ENCODE measurements at places on chromosomes 7 and 10.

GRCh38 chr10:30509508-30509907 is 75.5 kb downstream of the MAP3K8 start:
- DNase-seq = no peak

- DNase-seq = no peak
These were observed 643.2 kb downstream of the LRMDA start for GRCh38 chr10:76074659-76075058.

DNA sequence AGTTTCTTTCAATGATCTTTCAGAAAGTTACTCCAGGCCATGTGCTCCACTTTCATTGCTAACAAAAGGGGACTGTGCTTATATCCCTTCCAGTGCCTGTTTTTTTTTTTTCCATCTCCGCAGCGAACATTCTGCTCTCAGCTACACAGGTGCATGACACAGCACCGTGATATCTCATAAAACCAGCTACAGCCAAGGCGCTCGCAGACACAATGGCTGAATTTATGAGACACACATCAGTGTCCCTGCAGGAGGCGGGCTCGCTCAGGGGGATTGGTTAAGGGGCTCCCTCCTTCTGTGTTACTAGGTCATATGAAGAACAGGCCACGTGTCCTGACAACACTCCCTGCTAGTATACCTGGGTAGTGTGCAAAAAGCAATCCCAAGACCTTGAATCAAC is 245.5 kb downstream of the SKAP2 start:
- DNase-seq = no peak

GRCh38 chr7:150363872-150364271 is 4.8 kb upstream of the REPIN1 start:
- DNase-seq = no peak

- no peak for DNase-seq
These were observed 709 bp downstream of the GPAM start for GRCh38 chr10:112182784-112183328.

GRCh38 chr7:18353339-18353738 is 142.2 kb upstream of the HDAC9 start:
- DNase-seq = no peak

DNA sequence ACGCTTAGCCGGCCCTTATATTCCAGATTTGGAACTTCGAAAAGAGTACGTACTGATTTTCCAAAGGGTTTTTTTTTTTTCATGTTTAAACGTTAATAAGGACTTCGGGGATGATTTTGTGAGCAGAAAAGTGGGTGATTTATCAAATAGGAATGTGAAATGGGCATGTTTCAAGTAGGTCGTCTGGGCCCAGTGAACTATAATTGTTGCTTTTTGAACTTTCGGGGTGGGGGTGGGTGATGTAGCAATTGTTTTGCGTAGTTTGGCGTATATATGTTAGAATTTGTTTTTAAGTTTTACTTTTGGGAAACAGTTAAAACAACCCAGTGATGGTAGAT is 299 bp upstream of the PBLD start:
- DNase-seq = peak; percentile 77

DNA sequence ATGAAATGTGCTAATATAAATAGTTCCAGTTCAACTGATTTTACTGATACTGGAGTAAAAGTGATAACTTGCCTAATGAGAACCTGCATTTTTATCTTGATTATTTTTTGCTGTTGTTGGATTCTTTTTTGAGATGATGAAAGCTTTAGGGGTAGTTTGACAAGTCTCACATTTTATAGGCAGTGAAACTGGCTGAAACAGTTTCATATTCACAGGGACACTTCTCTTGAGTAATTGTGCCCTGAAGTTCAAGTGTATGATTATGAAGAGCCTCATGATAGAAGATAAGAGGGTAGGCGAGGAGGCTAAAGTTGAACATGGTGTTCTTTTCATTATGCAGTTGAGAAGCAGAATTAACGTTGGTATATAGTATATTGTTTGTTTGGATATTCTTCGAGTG is 5.1 kb downstream of the AUTS2 start:
- DNase-seq = no peak

DNA sequence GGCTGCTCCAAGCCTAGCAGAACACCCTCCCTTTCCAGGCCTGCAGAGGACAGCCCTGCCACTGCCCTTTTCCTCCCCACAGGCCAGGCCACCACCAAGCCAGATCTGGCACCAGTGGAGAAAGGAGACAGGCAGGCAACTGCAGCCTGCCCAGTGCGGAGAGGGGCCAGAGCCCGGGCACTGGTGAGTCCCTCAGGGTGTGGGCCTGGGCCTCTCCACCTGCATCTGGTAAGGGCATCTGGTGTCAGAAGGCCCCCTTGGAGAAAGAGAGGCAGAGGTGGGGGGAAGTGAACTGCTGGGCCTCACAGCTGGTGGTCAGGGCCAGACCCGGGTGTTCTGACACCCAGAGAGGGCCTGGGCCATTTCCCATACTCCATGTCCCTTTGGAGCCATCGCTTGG is 27.9 kb downstream of the ZNF783 start:
- no peak for DNase-seq

GRCh38 chr7:117572856-117573620 is 93.2 kb downstream of the CFTR start:
- no peak for DNase-seq

GRCh38 chr7:131010029-131010716 is 276.2 kb upstream of the KLF14 start:
- no peak for DNase-seq

DNA sequence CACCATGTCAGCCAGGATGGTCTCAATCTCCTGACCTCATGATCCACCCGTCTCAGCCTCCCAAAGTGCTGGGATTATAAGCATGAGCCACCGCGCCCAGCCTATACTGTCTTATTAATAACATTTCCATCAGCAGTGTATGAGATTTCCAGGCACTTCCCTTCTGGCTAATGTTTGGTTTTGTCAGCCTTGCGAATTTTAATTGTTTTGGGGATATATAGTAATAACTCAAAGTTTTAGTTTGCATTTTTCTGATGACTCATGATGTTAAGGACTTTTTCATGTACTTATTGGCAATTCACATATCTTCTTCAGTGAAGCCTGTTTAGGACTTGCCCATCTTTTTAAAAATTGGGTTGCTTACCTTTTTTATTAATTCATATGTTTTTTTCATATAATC is 76.0 kb downstream of the TMEM270 start:
- DNase-seq = peak; percentile 24

DNA sequence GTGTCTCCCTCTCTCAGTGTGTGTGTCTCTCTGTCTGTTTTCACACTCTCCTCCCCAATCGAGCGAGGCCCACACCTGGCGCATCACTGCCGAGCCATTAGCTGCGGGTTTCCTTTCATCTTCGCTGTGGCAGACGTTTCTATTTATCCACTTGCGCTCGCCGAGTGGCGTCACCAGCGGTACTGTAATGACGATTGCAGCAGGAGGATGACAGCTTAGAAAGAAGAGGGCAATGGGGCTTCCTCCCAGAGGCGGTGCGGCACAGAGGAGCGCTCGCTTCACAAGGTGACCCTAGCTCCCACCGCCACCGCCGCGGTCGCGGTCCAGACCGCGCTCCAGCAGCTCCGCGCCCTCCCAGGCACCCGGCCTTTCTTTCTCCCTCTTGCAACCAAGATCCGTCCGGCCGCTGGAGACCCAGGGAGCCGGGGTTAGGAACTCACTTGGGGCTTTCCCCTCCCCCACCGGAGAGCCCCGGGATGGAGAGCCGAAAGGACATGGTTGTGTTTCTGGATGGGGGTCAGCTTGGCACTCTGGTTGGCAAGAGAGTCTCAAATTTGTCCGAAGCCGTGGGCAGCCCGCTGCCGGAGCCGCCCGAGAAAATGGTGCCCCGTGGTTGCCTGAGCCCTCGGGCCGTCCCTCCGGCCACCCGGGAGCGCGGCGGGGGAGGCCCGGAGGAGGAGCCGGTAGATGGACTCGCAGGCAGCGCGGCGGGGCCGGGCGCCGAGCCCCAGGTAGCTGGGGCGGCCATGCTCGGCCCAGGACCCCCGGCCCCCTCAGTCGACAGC is at the start of gene EVX1:
TSS of gene EVX1 (plus strand) at position 248 of the 785 bp plus-strand sequence. CDS start at position 477, 229 bp downstream.
- peak; percentile 21 for DNase-seq

DNA sequence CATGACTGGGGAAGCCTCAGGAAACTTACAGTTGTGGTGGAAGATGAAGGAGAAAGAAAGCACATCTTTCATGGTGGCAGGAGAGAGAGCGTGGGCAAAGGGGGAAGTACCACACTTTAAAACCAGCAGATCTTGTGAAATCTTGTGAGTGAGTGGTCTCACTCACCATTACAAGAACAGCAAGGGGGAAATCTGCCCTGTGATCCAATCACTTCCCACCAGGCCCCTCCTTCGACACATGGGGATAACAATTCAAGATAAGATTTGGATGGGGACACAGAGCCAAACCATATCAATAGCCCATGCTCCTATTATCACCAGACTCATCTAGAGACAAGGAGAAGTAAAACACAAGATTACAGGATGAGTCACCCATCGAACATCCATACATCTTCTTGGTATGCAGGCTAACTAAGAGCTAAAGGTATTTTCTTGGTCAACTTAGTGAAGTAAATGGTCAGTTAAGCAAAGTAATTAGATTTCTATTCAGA is 55.3 kb upstream of the YAE1 start:
- peak; percentile 46 for DNase-seq

DNA sequence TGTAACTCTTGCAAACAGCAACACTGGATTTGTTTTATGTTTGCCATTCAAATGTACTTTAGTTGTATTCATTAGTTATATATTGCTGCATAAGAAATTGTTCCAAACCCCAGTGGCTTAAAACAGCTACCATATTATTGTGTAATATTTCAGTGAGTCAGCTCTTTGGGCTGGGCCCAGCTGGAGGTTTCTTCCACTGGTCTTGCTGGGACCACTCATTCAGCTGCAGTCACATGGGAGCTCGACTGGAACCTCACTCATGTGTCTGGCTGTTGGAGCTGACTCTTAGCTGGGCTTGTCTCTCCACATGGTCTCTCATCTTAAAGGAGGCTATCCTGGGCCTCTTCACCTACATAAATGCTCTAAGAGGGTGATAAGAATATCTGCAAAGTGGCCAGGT is 23.2 kb upstream of the PIP4K2A start:
- peak; percentile 77 for DNase-seq

GRCh38 chr7:117489911-117490310 is 10.1 kb downstream of the CFTR start:
- DNase-seq = no peak

DNA sequence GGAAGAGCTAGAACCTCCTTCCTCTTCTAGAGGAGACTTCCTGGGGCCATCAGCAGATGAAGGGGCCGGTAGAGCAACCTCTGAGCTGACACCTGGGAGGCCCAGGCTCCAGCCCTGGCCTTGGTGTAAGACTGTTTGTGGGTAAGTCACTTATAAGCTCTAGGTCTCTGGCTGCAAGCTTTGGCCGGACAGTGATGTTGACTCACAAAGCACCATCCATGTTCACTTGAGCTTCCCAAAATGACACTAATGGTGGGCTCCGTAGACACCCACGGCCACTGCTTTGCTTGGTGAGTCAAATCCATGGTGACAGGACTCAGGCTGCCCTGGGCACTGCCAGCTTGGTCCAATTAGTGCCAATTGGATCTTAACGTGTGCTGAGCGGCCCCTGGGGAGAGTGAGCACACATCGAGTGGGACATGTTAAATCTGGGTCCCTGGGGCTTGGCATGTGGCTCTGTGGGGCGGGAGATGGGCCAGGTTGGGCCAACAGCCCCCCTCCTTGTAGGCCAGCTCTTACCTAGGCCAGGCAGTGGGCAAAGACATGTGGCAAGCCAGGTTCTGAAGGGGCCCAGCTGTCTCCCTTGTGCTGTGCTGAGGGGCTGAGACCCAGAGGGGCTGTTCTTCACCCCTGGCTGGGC is 16.7 kb downstream of the NEURL1 start:
- DNase-seq = no peak

GRCh38 chr10:24468281-24468751 is 255.4 kb downstream of the ARHGAP21 start:
- DNase-seq = no peak

DNA sequence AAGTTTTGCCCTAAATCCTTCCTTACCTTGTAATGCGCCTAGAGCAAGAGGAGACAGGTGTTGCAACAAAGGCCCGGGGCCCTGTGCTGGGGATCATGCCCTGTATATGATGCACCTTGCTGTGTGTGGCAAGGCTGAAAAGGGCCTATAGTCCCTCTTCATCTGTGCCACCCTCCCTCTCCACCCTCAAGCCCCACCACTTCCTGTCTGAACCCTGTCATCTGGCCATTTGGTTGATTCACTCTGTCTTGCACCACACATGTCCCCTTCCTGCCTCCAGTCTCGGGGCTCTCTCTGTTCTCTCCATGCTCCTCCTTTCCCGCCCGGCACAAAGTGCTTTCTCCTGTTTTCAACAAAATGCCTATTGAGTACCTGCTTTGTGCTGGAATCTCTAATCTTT is 11.5 kb upstream of the MALSU1 start:
- DNase-seq = peak; percentile 9

DNA sequence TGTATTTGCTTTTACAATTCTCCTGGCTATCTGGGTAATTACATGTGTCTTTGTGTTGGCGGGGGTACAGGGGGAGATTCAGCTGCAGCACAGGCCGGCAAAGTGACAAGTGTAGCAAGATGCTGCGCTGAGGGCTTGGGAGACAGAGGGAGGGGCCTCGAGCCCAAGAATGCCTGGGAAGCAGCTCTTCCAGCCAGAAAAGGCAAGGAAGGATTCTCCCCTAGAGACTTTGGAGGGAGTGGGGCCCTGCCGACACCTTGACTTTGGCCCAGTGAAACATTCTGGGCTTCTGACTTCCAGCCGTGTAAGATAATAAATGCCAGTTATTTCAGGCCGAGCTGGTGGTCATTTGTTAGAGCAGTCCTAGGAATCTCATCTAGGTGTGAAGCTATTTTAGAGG is 7.2 kb upstream of the REPIN1 start:
- no peak for DNase-seq

- no peak for DNase-seq
These were observed 51.0 kb upstream of the PPP2R2D start for GRCh38 chr10:131849591-131850382.

DNA sequence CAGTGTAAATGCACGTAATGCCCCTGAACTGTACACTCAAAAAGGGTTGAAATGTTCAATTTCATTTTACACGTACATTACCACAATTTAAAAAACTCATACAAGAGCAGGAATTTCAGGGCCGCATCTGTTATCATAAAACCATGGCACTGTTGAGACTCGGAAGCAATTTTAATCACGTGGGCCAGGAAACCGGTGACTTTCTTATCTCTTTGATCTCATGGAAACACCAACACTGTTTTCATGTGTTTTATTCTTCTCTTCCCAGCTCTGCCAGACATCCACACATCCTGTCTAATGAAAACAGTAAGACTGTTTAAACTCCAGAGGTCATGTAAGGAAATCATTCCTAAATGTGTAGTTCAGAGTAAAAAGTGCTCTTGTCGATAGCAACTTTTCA is 35.9 kb downstream of the PTPRE start:
- no peak for DNase-seq

DNA sequence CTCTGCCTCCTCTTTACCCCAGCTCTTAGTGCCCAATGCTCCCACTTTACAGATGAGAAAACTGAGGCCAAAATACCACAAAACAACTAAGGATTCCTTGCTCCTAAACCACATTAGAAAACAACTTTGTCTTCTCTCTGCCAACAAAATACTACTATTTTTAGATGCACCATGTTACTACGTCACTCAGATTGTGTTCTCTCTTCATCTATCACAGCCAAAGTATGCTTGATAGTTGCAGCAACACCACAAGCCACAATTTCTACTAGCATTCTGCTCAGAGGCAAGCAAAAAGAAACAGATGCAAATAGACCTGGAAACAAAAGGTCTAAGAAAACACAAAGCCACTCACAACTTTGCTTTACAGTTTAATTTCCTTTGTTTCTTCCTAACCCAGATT is 3.3 kb upstream of the PDE1C start:
- DNase-seq = peak; percentile 61

GRCh38 chr10:51651063-51651462 is 48.3 kb downstream of the CSTF2T start:
- peak; percentile 14 for DNase-seq

- DNase-seq = no peak
These were observed 181.0 kb upstream of the MDFIC start for GRCh38 chr7:114740941-114741340.

- DNase-seq = no peak
These were observed 182.2 kb downstream of the GNAI1 start for GRCh38 chr7:80316811-80317210.
